WTC11 (cell line): ENCODE measurements at places on chromosomes 16 and 17. TPM values are rescaled to one million over a fixed set of nuclear protein-coding genes. Genes with fewer than 3 reads are reported as not detected.
A peak's percentile ranks its signal among the peaks of the same experiment; 100 is the strongest.

TNFRSF13B gene
- 0.18 TPM in 2 of 3 replicates, not detected in the other for total RNA-seq

DNA sequence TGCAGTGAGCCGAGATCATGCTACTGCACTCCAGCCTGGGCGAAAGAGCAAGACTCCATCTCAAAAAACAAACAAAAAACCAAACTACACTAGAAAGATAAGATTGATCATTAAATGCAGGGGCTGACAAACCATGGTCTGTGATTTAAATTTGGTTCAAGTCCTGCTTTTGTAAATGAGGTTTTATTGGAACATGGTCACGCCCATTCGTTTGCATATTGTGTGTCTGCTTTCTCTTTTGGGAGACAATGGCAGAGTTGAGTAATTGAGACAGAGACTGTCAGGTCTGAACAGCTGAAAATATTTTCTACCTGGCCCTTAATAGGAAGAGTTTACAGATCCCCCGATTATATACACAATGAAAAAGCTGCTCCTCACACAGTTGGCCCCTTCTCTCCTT, 235.5 kb upstream of the EEF2KMT start:
- H3K36me3 ChIP-seq = peaks cover 26% of the 10 kb centered on the region
- DNase-seq = no peak
- H3K27me3 ChIP-seq = peaks cover 2% of the 10 kb centered on the region
- peaks cover 4% of the 10 kb centered on the region for H3K4me1 ChIP-seq

GRCh38 chr16:87389245-87389644, 2.9 kb upstream of the MAP1LC3B start:
- DNase-seq = no peak
- no peak overlapping the region for H3K27ac ChIP-seq
- H3K4me1 ChIP-seq = peaks cover 33% of the 10 kb centered on the region

GRCh38 chr17:27519550-27519949, 63.3 kb downstream of the KSR1 start:
- DNase-seq = no peak
- H3K4me3 ChIP-seq = no peak overlapping the region
- H3K4me1 ChIP-seq = peaks cover 78% of the 10 kb centered on the region
- H3K27me3 ChIP-seq = no peaks in the 10 kb centered on the region

DNA sequence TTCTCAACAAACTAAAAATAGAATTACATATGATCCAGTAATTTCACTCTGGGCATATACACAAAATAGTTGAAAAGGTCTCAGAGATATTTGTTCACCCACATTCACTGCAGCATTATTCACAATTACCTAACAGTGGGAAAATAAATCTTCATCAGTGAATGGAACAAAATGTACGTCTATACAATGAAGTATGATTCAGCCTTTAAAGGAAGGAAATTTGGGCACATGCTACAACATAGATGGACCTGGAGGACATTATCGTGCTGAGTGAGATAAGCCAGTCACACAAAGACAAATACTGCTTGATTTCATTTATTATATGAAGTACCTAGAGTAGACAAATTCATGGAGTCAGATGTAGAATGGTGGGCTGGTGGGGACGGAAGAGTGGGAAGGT, 47.0 kb downstream of the MFSD11 start:
- peaks cover 4% of the 10 kb centered on the region; the same call in 1 of the 2 replicates for H3K36me3 ChIP-seq
- no peak overlapping the region for H3K4me3 ChIP-seq
- H3K4me1 ChIP-seq = no peaks in the 10 kb centered on the region
- no peaks in the 10 kb centered on the region for H3K27me3 ChIP-seq
- DNase-seq = no peak

- H3K4me3 ChIP-seq = no peak overlapping the region
- peaks cover 52% of the 10 kb centered on the region for H3K4me1 ChIP-seq
- H3K27me3 ChIP-seq = peaks cover 52% of the 10 kb centered on the region
- H3K36me3 ChIP-seq = peaks cover 3% of the 10 kb centered on the region; the same call in 1 of the 2 replicates
- no peak overlapping the region for H3K27ac ChIP-seq
- no peak for DNase-seq
These were observed 282.9 kb upstream of the IRX5 start for GRCh38 chr16:54647725-54648221.

KRT14 gene
- total RNA-seq = not detected in 3 replicates

GRCh38 chr16:61263400-61263799, 772.8 kb downstream of the CDH8 start:
- no peak for DNase-seq
- no peak overlapping the region for H3K27ac ChIP-seq
- H3K27me3 ChIP-seq = no peaks in the 10 kb centered on the region
- peaks cover 16% of the 10 kb centered on the region for H3K4me1 ChIP-seq

DNA sequence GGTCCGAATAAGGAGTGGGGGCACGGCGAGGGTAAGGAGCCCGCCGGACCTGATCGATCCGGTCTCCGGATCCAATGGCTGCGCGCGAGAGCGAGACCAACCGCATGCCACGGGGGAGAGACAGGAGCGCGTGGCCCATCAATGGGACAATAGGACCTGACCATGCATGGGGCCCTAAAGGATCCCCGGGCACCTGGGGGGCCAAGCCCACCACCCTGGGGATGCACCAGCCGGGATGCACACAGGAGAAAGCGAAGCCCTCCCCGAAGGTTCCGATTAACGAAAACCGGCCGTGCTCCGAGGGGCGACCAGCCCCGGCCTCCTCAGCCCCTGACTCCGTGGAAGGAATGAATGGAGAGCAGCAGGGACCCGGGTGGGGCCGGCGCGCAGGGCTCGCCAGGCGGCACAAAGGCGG, 525 bp downstream of the JPT1 start:
- H3K27ac ChIP-seq = peak overlapping the region; percentile 88
- peaks cover 3% of the 10 kb centered on the region; the same call in 1 of the 2 replicates for H3K27me3 ChIP-seq
- H3K4me1 ChIP-seq = peaks cover 47% of the 10 kb centered on the region
- DNase-seq = no peak
- H3K36me3 ChIP-seq = peaks cover 11% of the 10 kb centered on the region
- H3K4me3 ChIP-seq = peak overlapping the region; percentile 97

DNA sequence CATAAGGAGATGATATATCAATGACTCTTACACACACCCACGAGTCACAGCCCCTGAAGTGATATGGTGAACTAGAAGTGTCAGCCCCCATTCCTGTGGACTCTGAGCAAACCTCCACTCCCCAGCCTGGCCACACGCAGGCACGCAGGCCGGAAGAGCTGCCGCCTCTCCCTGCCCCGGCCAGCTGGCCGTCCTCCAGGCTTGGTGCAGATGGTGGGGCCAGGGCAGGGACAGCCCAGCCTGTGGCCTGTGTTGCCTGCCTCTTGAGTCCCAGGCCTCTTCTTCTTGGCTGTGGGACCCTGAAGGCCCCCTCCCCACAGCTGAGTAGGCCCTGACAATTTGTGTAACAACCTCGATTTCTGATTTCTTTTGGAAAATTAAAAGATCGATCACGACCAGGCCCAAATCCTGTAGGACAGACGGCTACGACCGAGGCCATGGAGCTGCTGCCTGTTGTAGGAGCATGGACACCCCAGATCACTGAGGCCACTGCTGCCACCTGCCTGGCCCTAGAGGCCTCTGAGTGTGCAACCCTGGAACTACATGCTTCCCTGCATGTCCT, 10.0 kb upstream of the MPRIP start:
- H3K4me1 ChIP-seq = peaks cover 35% of the 10 kb centered on the region
- no peak overlapping the region for H3K27ac ChIP-seq
- DNase-seq = no peak

- no peaks in the 10 kb centered on the region for H3K36me3 ChIP-seq
- H3K27ac ChIP-seq = no peak overlapping the region
- H3K4me3 ChIP-seq = no peak overlapping the region
- H3K4me1 ChIP-seq = peaks cover 18% of the 10 kb centered on the region
- no peak for DNase-seq
These were observed 19.8 kb downstream of the SLC4A1 start for GRCh38 chr17:44247876-44248736.

ZPBP2 gene
- total RNA-seq = not detected in 3 replicates

DNA sequence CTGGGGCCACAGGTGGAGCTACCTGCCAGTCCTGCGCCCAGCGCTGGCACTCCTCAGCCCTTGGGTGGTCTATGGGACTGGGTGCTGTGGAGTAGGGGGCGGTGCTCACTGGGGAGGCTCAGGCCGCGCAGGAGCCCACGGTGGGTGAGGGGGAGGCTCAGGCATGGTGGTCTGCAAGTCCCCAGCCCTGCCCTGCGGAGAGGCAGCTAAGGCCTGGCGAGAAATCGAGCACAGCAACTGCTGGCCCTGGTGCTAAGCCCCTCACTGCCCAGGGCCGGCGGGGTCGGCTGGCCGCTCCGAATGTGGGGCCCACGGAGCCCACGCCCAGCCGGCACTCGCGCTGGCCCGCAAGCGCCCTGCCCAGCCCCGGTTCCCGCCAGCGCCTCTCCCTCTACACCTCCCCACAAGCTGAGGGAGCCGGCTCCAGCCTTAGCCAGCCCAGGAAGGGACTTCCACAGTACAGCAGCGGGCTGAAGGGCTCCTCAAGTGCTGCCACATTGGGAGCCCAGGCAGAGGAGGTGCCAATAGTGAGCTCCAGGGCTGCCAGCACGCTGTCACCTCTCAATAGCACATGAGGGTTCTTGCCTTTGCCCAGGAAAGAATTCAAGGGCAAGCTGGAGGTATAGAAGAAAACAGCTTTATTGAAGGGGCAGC, 11.0 kb upstream of the EEF2KMT start:
- no peaks in the 10 kb centered on the region for H3K27me3 ChIP-seq
- no peak overlapping the region; the same call in 1 of the 2 replicates for H3K27ac ChIP-seq
- H3K36me3 ChIP-seq = no peaks in the 10 kb centered on the region
- DNase-seq = no peak

KIF2B gene
- not detected in 3 replicates for total RNA-seq

DNA sequence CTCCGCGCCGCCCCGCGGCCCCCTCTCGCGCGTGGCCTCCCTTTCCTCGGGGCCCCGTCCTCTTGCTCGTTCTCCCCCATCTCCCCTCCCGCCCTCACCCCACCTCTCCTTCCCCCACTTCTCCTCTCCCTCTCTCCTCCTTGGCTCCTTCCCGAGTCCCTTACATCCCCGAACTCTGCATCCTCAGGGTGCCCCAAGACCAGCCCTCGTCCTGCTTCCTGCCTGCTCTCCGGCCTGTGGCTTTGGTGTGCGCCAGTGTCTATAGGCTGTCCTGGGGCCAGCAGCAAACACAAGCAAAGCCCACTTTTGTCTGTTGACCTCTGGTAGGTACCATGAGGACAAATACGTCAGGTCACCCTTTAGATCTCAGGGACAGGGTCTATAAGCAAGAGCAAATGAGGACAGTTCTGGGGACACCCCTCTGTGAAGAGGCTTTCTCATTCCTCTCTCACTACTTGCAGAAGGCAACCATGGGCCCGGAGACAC, 284 bp upstream of the COPZ2 start:
- no peak overlapping the region for H3K27ac ChIP-seq
- peaks cover 53% of the 10 kb centered on the region for H3K27me3 ChIP-seq
- no peaks in the 10 kb centered on the region for H3K36me3 ChIP-seq
- peak overlapping the region; percentile 79 for H3K4me3 ChIP-seq
- DNase-seq = no peak
- H3K4me1 ChIP-seq = peaks cover 6% of the 10 kb centered on the region

- no peak for DNase-seq
- H3K27ac ChIP-seq = no peak within 1 kb of the TSS
- H3K4me3 ChIP-seq = no peak within 1 kb of the TSS
- H3K4me1 ChIP-seq = peaks cover 48% of the 10 kb centered on the region
- no peaks in the 10 kb centered on the region; the same call in 1 of the 2 replicates for H3K27me3 ChIP-seq
- H3K36me3 ChIP-seq = no peaks in the 10 kb centered on the region
These were observed at the start of gene CLEC19A for GRCh38 chr16:19285431-19285830. Gene CLEC19A, plus strand, starts transcription at chr16:19285731. Its CDS starts 121 bp downstream, at chr16:19285852.

CD300C gene
- total RNA-seq = not detected in 3 replicates

DNA sequence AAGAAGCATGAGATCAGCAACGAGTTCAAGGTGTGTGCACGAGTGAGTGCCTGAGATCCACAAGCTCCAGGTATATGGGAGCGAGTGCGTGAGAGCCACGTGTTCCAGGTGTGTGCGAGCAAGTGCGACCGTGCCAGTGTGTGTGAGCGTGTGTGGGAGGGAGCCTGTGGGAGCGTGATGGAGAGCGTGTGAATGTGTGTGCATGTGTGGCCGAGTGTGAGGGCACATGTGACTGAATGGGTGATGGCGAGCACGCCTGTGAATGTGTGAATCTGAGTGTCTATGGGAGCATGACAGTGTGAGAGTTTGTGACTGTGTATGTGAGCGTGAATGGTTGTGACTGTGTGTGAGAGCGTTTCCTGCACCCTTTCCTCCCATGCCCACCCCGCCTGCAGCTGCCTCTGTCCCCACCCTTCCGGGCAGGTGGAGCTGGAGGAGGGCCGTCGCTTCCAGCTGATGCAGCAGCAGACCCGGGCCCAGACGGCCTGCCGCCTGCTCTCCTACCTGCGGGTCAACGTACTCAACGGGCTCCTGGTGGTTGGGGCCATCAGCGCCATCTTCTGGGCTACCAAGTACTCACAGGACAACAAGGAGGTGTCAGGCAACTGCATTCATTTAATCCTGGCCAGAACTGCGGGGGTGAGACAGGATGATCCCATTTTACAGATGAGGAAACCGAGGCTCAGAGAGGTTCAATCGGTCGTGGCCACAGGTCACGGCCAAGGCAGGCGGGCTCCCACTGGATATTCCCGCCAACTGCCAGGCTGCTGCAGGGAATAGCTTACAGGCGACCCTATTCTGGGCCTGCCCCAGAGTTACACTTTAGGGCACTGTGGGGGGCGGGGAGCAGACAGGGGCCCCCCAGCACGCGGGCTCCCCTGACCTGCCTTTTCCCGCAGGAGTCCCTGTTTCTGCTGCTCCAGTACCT, 3.7 kb downstream of the TMC8 start:
- H3K4me1 ChIP-seq = peaks cover 40% of the 10 kb centered on the region
- peak; percentile 89 for DNase-seq
- H3K27ac ChIP-seq = no peak overlapping the region
- H3K27me3 ChIP-seq = peaks cover 17% of the 10 kb centered on the region

DNA sequence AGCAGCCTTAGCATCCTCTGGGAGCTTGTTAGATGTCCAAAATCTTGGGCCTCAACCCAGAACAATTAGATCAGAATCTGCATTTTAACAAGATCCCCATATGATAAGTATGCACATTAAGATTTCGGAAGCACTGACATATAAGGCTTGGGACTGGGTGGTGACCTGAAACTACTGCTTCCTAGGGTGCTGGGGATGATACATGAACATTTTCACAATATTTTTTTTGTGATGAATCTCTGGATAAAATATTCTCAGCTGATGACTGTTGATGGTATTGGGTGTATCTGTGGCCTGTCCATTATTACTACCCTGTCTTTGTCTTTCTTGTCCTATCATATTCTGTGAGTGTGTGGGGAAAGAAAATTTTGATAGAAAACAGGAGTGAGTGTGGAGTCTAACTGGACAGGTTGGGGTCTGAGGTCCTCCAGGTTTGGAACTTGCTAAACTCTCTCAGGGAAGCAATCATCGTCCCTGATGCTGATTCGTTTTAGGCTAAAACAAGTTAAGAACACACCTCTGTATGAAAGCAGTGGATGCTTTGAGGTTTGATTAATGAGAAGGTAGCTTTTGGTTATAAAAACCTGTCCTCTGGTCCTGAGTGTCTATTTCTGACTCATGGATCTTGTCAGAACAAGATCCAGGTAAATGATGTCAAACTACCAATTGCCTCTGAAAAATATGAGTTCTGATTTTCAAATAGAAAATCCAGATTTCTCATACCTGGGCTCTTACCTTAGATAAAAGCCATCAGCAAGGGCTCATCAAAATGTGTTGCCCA, 23.2 kb downstream of the KRT23 start:
- no peak overlapping the region for H3K4me3 ChIP-seq
- no peak overlapping the region for H3K27ac ChIP-seq
- no peaks in the 10 kb centered on the region for H3K36me3 ChIP-seq
- no peaks in the 10 kb centered on the region for H3K27me3 ChIP-seq
- no peak for DNase-seq
